ENCODE measurements at places on chromosomes 11 and 22.

GRCh38 chr11:124194293-124195188, 11.4 kb downstream of the OR10D3 start:
- no peak for DNase-seq

DNA sequence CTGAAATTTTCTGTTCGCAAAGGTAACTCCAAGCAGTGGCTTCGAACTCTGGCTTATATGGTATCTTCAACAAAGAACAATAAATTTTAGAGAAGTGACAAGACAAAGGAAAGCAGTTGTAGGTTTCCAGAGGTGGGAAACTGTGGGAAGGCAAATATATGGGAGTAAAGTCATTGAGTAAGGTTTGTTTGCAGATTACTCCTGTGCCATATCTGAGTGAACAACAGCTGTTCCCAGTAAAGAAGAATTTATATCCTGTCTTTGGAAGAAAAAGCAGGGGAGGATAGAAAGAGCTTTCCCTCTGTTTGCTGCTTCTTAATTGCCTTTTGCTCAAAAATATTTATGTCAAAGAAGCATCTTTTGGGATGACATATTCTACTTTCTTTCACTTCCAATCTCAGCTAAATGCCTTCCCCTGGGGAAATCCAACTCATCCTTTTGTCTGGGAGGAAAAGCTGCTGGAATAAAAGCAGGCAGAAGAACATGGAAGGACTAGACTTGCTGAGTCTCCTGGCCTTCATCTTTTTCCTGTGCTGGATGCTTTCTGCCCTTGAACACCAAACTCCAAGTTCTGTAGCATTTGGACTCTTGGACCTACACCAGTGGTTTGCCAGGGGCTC, 10.4 kb upstream of the RCN1 start:
- DNase-seq = no peak

DNA sequence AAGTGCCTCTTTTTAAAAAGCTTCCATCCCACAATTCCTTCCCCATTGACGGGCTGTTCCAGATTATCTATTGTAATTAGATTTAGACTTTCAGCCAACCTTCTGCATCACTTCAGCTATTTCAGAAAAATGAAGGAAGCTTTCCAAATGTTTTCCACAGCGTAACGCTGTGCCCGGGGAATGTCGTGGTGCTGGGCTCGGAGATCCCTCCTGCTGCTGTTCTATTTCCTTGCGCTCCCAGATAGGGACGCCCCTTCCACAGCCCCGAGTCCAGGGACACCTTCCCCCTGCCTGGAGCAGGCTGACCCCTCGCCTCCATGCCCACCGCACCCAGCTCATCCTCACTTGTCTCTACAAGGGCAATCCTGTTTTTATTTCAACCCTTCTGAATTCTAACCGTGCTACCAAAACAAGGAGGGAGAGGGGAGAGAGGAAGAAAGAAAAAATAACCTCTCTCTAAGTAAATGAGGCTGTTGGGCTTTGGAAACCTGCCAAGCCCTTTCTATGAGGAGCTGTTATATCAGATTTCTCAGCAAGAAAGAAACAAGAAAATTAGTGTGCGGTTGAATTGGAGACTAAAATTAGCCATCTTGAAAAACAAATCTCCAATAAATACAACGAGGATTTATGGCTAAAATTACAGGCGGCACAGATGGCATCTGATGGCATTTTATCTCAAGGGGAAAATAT, 366.9 kb downstream of the BRD1 start:
- DNase-seq = no peak

- no peak for DNase-seq
Observed at GRCh38 chr22:48153726-48154125, 1391.3 kb downstream of the TBC1D22A start.

DNA sequence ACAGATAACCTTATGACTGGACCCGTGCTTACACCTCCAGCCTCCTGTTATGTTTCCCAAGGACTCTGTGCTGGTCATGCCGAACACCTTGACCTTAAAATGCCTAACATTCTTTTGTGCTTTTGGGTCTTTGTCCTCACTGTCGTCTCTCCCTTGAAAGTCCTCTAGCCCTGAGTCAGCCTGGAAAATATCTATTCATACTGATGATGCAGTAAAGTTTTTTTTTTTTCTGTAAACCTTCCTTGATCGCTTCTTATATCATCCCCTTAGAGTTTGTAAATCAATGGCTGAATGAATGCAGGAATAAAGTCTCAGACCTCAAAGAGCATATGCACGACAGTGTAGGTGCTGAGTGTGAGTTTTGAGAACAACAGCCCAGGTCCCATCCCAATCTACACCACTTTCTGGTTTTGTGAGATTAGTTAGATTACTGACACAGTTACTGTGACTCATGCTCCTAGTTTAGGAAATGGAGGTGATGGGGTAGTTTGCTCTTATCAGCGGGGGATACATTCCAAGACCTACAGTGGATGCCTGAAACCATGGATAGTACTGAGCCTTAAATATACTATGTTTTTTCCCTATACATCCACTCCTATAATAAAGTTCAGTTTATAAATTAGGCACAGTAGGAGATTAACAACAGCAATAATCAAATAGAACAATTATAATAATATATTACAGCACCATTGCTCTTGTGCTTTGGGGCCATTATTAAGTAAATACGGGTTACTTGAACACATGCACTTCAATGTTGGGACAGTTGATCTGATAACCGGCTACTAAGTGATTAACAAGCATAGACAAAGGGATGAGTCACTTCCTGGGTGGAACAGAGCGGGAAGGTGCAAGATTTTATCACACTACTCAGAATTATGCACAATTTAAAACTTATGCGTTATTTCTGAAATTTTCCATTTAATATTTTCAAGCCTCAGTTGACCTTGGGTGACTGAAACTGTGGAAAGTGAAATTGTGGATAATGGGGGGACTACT, 8.6 kb downstream of the TCN1 start:
- no peak for DNase-seq

DNA sequence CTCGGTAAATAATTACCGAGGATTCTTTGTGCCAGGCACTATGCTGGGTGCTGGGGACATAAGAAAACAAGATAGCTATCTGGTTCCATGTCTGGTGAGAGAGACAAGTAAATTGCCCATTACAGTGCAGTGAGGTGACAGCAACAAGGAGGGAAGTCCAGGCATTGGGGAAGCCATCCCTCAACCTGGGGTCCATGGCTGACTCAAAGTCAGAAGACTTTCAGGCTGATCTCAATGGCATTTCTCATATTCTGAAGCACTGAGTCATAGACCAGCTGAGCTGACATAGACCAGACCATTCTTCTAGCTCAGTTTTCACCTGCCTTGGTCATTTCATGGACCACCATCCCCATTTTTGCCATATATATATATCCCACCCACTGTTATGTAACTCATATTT, 158.8 kb downstream of the TTC17 start:
- DNase-seq = peak; percentile 37

DNA sequence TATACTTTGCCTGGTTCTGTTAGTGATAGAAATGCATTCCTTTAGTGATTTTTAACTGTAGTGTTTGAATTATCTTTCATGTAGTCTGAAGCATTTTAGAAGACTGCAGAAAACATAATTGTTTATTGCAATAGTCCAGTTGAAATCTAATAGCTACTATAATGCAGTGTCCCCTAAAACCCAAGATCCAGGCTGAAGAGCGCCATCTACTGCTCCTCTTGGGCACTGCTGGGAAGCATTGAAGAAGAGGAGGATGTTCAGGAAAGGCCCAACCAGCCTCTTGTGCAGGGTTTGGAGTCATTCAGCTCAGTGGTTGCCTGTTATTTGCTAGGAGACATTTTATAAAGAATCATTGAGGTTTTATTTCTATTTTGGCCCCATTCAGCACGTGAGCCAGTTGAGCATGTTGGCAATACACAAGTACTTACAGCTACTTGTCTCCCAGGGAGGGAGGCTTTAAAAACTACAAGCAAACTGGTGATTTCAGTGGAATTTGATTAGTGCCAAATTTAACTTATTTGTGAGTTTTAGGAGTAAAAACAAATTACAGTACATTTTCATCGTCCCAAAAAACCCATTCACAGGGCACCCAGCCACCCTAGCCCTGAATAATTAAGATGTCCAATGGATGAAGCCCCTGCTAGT, 74.9 kb upstream of the HORMAD2 start:
- peak; percentile 87 for DNase-seq

DNA sequence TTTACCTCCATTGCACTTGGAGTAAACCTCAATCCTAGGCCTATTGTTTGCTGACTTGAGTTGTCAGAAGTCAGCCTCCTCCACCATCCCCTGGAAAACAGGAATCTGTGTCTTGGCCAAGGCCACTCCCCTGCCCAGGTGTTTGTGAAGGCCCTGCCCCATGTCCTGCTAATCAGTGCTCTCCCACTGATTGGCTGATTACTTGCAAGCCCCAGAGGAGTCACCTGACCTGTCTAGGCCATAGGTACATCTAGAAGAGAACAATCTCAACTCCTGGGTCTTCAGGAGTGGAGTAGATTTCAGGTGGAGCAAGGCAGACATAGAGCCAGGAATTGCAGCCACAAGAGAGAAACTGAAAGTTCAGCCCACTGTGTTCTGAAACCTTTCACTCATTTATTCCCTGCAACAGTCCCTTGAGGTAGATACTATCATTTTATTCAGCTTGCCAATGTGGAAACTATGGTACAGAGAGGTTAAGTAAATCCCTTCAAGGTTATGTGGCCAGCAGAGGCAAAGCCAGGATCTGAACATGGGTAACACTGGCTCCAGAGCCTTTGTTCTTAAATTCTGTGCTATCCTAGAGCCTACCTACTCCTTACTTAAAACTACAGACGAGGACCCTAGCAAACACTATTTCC, 10.4 kb downstream of the OAF start:
- no peak for DNase-seq

GRCh38 chr11:10324474-10324873, 19.6 kb downstream of the ADM start:
- DNase-seq = no peak

DNA sequence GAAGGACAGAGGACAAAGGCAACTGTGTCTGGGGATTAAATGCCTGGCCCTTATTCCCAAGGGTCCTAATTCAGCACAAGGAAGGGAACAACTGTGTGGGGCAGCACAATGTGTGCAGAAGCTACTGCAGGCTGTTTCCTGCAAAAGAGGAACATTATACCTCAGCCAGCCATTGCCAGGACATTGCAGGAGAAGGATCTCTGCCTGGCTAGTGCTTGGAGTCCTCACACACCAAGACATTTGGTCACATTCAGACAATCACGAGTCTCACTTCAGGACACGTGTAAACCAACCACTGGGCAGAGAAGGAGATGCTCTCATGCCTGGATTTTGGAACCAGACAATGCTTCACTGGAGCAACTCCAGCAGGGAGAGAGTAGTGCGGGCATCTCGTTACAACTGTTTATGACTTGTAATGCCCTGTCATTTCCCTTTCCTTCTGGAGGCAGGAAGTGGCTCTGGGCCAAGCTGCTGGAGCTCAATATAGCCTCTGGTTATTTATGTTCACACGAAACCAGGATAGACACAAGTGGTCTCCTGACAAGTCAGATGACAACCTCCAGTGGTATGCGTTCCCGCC, 23.9 kb upstream of the ZC3H12C start:
- peak; percentile 84 for DNase-seq

- no peak for DNase-seq
Observed at GRCh38 chr11:119421351-119421750, 1.6 kb downstream of the THY1 start.

DNA sequence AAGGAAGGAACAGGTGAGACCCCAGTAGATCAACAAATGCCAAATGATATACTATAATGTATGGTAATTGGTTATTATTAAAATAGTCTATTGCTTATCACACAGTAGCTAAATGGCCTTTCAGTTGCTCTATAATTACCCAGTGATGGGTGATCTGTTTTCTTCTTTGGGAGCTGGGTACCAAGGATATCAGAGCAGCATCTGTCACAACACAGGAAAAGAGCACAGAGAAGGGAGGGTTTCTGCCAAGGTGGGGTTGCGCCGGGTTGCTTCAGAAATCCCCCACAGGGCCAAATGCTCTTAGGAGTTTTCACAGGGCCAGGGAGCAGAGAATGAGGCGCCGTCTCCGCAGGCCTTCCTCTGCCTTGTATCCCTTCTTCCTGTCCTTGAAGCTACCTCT, 469.4 kb downstream of the INSC start:
- DNase-seq = no peak

- DNase-seq = no peak
Observed at GRCh38 chr11:119153049-119153818, 4.4 kb downstream of the ABCG4 start.

GRCh38 chr22:38826801-38827200, 17.0 kb downstream of the NPTXR start:
- no peak for DNase-seq

DNA sequence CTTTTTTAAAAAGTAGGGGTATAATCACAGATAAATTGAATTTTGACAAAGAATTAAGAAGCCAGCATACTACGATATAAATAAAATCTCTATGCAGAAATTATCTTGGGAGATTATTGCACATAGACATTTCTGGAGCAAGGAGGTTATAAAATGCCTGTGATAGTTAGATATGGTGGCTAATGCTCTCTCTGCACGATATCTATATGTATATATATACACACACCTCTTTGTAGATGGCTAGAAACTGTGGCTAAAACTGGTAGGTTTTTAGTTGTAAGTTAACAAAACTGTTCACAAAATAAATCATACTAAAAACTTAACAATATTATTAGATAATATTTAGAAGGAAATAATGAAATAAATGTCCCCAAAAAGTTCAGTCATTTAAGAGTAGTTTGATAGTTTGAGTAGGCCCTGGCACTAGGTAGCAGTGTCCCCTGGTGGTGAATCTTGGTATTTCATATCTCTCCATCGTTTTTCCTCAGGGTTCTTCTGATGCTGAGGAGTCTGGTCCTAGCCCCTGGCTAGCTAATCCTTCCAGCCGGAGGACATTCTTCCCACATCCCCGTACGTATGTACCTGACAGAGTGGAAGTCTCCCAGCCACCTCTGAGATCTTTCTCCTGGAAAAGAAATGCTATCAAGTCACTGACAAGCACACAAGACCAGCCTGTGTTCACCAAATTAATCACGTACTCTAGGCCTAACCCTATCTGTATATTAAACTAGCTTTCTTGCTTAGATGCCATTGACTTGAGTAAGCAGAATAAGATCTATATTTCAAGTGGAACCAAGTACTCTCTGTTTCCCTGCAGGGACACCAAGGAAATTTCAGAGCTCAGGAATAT, 32.2 kb downstream of the ART5 start:
- peak; percentile 53 for DNase-seq

- DNase-seq = no peak
Observed at GRCh38 chr11:72409458-72409857, 24.9 kb downstream of the CLPB start.

DNA sequence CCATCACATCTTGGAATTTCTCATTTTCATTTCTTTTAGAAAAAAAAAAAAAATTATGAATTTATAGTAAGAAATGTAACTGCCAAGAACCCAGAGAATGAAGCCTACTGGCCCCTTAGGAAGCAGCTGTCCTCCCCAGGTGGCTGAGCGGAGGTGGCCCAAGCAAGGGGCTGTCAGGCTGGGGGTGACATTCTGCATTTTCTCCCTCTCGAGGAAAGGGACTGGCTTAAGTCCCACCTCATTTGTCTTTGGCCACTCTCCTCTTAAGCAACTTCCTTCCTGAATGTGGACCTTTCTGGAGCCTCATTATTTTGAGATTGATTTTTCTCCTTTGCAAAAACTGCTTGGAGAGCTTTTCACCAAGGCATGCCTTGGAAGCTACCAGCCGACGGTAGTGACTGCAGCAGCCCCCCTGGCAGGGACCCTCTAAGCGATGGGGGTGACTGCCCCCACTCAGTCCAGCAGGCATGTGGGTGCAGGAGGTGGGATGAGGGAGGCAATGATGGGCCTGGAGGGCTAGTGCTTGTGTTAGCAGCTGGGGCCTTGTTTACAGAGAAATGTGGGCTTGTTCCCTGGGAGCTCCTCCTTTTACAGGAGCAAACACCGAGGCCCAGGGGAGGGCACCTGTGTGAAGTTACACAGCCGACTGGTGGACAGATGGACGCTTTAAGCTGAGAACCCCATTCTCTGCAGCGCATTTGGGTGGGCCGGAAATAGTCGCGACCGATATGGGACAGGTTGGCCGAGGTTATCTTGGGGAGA, 111.7 kb downstream of the MORC2 start:
- DNase-seq = no peak

All from suppressor macrophage (primary cell).